ENCODE measurements at places on chromosomes 2 and 18. TPM values are rescaled to one million over a fixed set of nuclear protein-coding genes. Genes with fewer than 3 reads are reported as not detected.

The UPP2 gene
- total RNA-seq: 3.1 TPM

The SLC25A12 gene
- 91.1 TPM for total RNA-seq

The CRYBA2 gene
- not detected for total RNA-seq

The TEX44 gene
- not detected for total RNA-seq

The ASXL3 gene
- 123 TPM for total RNA-seq

The SERPINB10 gene
- not detected for total RNA-seq

The MAPK4 gene
- total RNA-seq: 23.8 TPM

The GTF3C2 gene
- total RNA-seq: 56.7 TPM

The CLEC4F gene
- total RNA-seq: not detected

The APOB gene
- 0.94 TPM for total RNA-seq

The ZNF396 gene
- 4.4 TPM for total RNA-seq

The ADGRF3 gene
- total RNA-seq: under 0.01 TPM

The PARD3B gene
- total RNA-seq: 8.8 TPM

The CD207 gene
- not detected for total RNA-seq

The IL1R1 gene
- 0.31 TPM for total RNA-seq

The CCDC68 gene
- total RNA-seq: 1.6 TPM
